Astrocyte of the cerebellum (primary cell): ENCODE measurements at places on chromosomes 7 and 10.

GRCh38 chr10:94092848-94093247, 99.1 kb downstream of the PLCE1 start:
- DNase-seq, result no peak

DNA sequence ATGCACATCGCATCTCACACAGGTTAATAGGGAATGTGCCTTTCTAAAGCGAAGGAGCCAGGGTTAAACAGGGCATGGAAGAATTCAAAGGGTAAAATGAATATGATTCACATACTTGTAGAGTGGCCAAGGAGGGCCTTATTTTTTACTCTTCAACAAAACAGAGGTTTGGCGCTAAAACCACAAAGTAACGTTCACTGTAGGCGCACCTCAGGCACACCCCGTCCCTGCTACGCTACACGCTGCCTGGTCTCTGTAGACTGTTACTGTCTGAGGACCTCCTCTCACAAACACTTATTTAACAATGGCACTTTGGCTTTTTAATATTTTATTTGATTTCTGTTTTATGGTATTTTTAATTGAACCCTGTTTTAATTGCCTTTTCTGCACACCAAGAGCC, 462.1 kb upstream of the GALNT17 start:
- no peak for DNase-seq

DNA sequence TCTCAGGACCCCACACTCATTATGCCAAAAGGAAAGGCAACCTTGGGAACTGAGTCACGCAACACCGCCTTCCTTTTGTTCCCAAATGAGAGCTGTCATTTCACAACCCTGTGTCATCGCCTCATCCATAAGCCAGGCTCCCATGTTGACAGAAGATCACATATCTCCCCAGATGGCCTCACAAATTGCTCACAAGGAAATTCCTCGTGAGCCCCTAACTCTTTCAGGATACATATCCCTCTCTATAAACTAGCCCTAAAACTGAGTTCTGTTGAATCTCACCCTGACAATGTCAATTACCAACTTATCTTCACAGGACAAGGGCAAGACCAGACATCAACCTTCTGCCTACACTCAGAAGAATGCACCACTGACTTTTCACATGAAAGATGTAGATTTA, 22.6 kb downstream of the CCDC3 start:
- no peak for DNase-seq

DNA sequence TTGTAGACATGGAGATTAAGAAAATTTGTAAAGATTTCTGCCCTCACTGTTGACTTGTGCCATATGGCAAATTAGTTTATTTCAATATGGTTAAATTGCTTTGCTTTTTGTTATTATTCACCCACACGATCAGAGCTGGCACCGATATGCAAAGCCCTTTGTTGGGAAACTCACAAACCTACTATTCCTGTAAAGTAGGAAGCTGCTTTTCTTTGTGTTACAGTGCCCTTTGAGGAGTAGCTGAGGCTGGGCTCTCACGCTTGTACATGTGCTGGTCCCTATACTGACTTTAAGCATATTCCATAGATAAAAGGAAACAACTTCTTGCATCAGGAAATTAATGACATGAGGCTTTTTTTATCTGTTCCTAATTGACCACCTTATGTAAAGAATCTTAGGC, 17.6 kb upstream of the AOAH start:
- DNase-seq, result no peak
